ENCODE measurements at places on chromosomes 1 and 21.

DNA sequence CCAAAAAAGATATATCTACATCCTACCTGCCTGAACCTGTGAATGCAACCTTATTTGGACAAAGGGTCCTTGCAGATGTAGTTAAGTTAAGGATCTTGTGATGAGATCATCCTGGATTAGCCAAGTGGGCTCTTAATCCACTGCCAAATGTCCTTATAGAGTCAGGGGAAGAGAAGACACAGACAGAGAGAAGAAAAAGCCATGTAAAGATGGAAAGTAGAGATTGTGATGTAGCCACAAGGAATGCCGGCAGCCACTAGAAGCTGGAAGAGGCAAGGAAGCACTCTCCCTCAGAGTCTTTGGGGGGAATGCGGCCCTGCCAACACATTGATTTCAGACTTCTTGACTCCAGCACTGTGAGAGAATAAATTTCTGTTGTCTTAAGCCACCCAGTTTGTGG lies 16.2 kb downstream of the HSD11B1 start:
- no peak for DNase-seq

GRCh38 chr1:54944610-54945392 lies 35.6 kb upstream of the TMEM61 start:
- DNase-seq: peak; percentile 86

DNA sequence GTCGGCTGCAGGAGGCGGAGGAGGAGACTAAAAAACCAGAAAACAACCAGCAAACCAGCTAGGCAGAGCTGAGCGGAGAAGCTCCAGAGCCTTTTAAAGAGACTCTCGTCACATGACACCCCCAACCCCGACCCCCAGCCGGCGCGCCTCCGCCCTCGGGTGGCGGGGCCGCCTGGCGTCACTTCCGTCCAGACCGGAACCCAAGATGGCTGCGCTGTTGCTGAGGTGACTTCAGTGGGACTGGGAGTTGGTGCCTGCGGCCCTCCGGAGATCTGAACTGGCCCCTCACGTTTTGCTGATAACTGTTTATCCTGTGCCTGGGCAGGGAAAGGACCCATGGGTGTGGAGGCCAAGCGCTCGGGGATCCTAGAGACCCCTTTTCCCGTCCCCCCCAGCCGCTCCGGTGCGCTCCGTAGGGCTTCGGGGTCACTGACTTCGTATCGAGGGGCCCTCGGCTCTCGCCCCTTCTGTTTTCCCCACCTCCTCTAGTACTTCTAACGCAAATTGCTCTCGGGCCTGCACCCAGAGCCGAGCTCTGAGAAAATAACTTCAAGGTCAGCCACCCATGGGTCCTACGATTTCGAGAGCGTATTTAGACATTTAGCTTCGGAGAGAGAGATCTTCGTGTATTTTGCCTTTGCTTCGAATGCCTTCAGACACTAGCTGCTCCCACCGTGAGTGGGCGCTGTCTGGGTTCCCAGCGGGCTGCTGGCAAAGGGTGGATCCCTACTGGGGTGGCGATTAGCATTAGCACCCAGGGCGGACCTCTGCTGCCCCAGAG lies at the start of gene SDHC:
Gene SDHC (plus strand): TSS at position 181 of the 781 bp plus-strand sequence. CDS start 25 bp downstream, at position 206.
- peak; percentile 87 for DNase-seq

- DNase-seq: no peak
Measured at GRCh38 chr1:67285780-67286488, 21.7 kb upstream of the IL12RB2 start.

DNA sequence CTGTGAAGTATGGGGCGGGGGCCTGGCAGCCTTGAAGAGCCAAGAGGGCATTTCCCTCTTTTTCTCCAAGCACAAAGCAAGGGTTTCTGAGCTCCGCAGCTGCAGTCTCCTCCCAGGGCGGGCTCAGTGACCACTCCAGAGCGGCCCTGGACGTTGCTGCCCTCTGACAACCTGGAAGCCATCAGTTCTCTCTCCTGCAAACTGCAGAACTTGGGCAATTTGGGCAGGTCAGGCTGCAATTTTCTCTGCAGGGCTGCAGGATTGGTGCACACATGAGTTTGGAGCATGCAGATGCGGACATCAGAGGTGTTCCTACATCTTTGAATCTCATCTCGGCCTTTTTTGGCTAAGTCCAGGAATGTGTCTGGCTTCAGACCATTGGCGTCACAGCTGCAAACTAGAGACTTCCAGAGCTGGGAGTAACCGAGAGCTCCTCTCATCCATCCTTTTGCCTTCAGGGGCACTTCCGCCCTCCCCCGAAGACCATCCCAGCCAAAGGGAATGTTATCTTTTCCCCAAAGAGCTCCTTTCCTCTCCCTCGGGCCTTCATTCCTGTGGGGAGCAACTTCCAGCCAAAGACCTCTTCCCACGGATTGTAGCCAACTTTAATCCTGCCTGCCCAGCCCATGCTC lies 139.6 kb upstream of the WNT4 start:
- no peak for DNase-seq

DNA sequence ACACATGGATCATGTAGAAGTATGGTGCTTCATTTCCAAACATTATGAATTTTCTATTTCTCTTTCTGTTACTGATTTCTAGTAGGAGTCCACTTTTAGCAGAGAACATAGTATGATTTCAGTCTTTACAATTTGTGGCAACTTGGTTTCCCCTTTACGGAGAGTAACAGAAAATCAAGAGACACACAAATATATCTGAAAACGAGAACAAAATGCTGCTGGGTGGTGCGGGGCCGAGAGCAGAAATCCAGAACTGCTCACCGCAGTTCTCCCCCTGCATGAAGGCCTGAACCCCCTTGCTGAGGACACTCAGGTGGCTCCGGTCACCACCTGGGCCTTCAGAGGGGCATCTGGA lies 94.5 kb upstream of the FMN2 start:
- DNase-seq: no peak

- DNase-seq: no peak
Measured at GRCh38 chr1:244599937-244600350, 53.0 kb upstream of the DESI2 start.

GRCh38 chr1:35894183-35894582 lies 11.2 kb downstream of the AGO1 start:
- DNase-seq: no peak
